ENCODE measurements at places on chromosomes 5 and 9.

GRCh38 chr5:110925398-110925797 is 146.1 kb upstream of the TSLP start:
- no peak for DNase-seq

DNA sequence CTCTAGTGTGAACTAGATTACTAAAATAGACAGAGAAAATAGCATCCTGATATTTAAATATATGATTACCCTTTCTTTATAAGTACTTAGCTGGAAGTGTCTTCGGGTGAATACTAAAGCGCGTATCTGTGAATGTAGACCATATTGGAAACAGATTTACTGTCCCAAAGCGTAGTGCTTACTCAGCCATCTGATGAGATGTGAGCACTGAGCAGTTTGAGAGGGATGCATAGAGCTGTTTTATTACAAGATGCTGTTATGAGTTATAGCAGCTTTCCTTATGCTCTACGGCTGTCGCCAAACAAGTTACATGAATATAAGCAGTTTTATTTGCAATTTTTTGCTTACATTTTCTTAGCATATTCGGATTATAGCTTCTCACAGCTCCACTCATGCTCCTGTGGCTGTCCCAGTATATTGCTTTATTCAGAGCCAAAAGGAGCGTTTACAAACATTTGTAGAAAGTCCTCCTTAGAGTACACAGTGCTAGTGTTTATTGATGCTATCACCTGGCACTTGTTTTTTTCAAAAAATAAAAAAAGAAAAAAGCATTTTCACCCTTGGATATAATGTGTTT is 981.4 kb upstream of the WWC1 start:
- DNase-seq: no peak

GRCh38 chr5:149153193-149153750 is 12.0 kb downstream of the ABLIM3 start:
- DNase-seq: no peak

GRCh38 chr9:96156171-96156974 is 145.6 kb downstream of the HSD17B3 start:
- no peak for DNase-seq

DNA sequence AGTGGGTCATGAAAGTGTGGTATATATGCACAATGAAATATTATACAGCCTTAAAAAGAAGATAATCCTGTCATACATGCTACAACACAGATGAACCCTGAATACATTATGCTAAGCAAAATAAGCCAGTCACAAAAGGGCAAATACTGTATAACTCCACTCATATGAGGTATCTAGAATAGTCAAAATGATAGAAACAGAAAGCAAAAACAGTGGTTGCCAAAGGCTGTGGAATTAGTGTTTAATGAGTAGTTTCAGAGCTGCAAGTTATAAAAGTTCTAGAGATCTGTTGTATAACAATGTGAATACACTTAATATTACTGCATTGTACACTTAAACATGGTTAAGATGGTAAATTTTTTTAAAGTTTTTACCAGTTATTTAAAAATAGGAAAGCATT is 135.0 kb downstream of the OXCT1 start:
- DNase-seq: no peak

DNA sequence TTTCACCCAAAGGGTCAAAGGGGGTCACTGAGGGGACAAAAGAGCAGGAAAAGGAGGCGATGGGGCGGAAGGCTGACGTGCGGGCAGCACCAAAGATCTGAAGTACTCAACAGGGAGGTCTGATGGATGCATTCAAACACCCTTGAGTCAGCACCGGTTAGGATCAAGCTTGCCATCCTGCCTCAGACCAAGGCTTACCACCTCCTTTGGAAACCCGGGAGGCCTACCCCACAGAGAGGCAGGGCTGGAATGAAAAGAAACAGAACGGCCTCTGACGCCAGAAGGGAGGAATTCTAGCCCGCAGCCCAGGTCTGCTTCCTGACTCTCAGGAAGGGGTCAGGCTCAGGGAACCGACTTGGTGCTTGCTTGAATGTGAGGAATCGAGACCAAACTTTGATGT is 125.6 kb downstream of the PAPPA start:
- no peak for DNase-seq

- DNase-seq: no peak
Measured at GRCh38 chr9:15735083-15735857, 182.4 kb downstream of the CCDC171 start.

DNA sequence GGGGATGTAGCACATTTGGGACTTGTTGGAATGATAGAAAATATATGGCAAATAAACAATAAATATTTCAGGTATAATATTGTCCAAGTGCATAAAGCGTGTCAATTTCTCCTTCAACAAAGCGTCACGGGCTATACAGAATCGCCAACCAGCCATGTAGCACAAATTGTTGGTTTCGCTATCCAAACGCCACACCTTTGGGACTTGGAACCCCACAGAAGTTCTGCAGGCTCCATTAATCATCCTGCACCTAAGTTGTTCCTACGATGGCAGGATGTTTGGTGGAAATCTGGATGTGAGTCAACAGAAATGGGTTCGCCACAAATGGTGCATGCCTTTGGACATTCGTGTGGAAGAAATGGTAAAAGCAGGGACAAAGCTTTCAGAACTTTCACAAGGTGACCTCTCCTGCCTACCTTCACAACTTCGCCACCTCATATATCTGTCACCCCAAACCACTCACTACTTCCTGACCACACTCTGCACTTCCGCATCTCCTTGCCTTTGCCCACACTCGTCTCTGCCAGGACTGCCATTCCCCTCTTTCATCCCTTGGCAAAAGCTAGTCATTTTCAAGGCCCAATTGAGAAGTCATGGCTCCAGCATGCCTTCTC is 95.7 kb downstream of the LHFPL2 start:
- DNase-seq: no peak

DNA sequence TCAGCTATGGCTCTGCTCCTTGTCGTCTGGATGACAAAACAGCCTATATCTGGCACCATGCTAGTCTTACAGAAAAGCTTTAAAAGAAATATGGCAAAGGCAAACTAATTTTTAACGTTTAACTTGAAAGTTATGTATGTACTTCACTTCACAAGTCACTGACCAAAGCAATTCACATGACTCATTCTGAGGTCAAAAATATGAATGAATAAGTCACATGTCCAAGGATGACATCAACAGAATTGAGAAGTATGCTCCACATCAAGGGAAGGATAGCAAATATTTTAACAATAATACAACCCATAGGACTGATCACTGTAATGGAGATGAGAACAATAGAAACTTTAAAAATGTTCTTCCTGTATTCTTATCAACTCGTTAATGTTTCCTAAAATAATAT is 1072.6 kb upstream of the NUDT12 start:
- no peak for DNase-seq

GRCh38 chr9:136543830-136544547 is 1.9 kb downstream of the NOTCH1 start:
- no peak for DNase-seq

- no peak for DNase-seq
Measured at GRCh38 chr9:128253140-128253990, 22.4 kb downstream of the GOLGA2 start.

DNA sequence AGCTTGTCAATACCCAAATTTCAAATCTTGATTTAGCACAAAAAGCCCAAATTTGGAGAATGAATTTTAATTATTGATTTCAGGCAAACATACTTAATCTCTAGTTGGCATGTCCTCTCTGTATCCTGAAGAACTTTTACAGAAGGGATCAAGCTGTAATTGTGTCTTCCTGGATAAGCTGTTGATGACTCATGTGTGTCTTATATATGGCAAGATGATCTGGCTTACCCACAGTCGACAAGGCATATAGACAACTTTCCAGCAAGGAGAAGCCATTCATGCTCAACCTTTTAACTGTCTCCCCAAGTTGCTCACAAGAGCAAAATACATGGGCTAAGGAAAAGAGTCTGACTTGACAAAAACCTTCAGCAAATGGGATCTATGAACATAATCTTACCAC is 112.5 kb upstream of the SLCO6A1 start:
- DNase-seq: no peak

- no peak for DNase-seq
Measured at GRCh38 chr5:143427122-143427735, 23.7 kb upstream of the NR3C1 start.

- DNase-seq: no peak
Measured at GRCh38 chr5:63962279-63962678, at the start of gene HTR1A. TSS of gene HTR1A (minus strand) at chr5:63962445. CDS start at chr5:63961719, 726 bp downstream.

DNA sequence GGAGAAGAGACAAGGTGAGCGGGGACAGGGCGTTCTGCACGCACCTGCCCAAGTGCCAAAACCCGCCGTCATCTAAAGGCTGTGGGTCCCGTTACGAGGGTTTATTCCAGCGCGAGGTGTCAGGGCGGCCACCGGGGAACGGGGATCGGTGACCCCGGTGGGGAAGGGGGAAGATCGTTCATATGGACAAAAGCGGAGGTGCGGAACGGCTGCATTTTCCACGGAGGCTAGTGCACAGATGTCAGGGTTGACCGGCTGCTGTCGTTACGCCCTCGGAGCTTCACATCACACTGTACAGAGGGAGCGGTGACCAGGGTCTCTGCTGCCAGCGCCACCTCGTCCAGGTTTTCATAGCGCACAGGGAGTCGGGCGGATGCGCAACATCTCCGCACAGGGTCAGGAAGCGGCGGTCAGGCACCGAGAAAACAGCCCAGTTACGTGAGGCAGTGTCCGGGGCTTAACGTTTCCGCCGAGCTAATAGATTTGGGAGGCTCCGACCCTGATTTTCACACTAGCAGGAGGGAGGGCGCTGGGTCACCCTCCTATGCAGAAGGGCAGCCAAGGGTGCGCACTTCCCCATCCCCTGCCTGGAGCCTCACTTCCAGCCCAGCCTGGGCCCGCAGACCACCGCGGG is 13.5 kb downstream of the BTNL9 start:
- DNase-seq: no peak

DNA sequence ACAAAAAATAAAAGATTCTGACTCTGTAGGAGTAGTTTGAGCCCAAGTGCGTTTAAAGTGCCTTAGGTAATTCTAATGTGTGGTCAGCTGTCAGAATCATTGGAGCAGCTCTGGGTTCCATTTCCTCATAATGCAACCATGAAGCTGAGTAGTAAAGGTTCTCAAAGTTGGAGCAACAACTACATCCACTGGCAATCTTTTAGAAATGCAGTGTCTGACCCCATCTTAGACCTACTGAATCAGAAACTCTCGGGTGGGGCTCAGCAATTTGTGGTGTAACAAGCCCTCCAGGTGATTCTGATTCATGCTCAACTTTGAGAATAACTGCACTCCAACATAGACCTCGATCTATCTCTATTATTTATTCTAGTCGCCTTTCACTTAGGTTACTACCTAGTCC is 7.6 kb upstream of the ALDH1A1 start:
- no peak for DNase-seq

DNA sequence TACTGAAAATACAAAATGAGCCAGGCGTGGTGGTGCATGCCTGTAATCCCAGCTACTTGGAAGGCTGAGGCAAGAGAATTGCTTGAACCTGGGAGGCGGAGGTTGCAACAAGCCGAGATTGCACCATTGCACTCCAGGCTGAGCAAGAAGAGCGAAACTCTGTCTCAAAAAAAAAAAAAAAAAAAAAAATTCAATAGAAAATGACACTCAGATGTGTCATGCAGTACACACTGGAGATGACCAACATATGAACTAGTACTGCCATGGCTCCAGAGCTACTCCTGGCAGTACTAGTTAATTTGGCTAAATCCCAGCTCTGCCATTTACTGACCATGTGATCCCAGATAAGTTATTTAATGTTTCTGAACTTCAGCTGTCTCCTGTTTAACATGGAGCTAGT is 7.3 kb downstream of the ATOX1 start:
- no peak for DNase-seq

- DNase-seq: no peak
Measured at GRCh38 chr9:120730654-120731514, 16.6 kb upstream of the MEGF9 start.

DNA sequence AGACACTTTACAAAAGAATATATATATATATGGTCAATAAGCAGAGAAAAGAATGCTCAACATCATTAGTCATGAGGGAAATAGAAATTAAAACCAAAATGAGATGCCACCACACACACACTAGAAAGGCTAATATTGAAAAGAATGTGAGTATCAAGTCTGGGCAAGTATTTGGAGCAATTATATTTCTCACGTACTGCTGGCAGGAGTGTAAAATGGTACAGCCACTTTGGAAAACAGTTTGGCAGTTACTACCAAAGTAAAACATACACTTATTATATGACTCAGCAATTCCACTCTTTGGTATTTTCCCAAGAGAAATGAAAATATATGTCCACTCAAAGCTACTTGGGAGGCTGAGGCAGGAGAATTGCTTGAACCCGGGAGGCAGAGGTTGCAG is 29.8 kb downstream of the NEUROG1 start:
- DNase-seq: no peak

Data from GM12892 (cell line).